Lung (tissue), 17 donors: ENCODE measurements at places on chromosomes 1 and 21. TPM values are rescaled to one million over a fixed set of nuclear protein-coding genes. Genes with fewer than 3 reads are reported as not detected.

The TMEM9 gene
- 89.7 TPM for total RNA-seq

The PPIAL4G gene
- 0.12 TPM for total RNA-seq

The MEX3A gene
- total RNA-seq = 1.1 TPM

The PTGS2 gene
- 12.6 TPM for total RNA-seq

- DNase-seq = no peak
Measured at GRCh38 chr1:20948101-20948500, 161.0 kb upstream of the HP1BP3 start.

GRCh38 chr1:78370779-78371482, 119.8 kb upstream of the PTGFR start:
- no peak for DNase-seq

DNA sequence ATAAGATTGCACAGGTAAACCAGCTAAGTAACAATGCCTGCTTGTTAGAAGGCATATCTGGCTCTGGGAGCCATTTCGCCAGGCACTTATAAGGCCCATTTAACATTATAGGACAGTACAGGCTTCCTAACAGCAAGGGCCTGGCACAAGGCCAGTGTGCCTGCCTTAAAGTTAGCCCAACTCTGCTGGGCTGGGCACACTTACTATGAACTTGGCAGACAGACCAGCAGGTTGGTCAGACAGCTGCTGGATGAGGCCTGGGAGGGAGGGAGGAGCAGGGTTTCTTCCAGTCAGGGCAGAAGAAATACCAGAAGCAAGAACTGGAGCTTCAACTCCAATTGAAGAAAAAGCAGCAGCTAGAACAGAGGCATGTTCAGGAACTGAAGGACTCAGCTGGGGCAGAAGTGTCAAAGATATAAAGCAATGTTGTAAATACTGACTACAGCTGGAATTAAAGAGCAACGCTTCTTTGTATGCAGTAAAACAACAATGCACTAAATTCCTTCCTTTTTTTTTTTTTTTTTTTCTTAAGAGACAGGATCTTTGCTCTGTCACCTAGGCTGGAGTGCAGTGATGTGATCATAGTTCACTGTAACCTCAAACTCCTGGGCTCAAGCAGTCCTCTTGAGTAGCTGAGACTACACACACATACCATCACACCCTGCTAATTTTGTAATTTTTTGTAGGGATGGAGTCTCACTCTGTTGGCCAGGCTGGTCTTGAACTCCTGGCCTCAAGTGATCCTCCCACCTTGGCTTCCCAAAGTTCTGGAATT, 4.9 kb downstream of the CACHD1 start:
- DNase-seq = peak; percentile 44

DNA sequence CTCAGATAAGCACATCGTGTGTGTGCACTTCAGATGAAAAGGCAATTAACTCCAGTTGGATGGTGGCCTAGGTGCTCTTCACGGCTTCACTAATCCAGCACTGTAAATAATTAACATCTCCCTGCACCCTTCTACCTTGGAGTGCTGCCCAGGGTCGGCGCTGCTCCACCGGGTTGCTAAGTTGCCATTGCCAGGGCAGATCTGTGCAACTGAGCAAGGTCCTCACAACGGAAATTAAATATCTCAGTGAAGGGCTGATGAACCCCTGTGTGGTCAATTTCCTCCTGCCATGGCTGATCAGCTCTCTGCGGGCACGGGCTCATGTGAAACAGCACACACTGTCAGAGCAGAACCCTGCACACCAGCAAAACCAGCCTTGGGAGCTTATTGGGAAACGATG, 63.2 kb downstream of the SYDE2 start:
- DNase-seq = peak; percentile 63

DNA sequence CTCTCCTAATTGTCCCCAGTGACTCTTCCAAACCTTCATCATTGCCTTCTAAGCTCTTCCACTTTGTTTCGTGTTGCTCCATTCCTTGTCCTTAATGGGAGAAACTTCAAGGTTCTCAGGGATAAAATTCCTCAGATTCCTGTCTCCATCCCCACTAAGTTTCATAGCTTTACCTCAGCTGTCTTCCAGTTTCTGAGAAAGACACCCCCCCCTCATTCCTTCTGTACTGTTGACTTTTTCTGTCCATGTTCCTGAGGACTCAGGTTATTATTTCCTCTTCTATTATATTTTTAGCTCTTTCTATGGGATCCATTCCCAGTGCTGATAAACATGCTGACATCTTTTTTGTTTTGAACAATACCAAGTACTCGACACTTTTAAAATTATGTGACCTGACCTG, 215.3 kb upstream of the PTGFR start:
- DNase-seq = no peak

DNA sequence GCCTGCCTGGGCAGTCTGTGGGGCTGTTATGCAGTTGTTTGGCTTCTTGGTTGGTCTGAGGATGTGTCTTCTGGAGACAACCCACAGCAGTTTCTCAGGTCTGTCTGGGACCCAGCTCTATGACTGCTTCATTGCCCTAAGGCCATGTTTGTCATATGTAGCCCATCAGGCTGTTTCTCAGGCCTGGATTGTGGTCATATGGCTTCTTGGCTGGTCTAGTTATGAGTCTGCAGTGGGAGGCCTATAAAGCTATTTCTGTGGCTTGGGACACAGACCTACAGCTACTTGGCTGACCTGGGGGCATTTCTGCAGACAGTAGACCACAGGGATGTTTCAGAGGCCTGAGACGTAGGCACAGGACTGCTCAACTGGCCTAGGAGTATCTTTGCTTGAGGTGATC, 41.5 kb downstream of the CHIA start:
- DNase-seq = no peak

DNA sequence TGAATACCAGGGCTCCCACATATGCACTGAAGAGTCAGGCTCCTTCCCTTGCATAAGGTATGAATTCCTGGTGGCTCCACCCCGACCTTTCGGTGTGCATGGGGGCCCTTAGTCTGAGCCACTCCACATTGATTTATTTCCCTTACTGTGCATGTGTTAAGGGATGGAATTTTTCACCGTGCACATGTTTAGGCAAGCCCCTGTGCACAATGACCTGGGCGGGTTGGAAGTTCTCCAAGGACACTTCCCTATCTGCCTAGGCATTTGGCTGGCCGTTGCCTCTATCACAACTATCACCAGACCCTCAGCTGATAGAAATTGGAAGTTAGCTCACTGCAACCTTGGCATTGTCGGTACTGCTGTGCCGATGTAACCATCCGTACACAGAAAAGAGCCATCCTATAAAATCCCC, 9.7 kb downstream of the S100A6 start:
- no peak for DNase-seq
